ENCODE measurements at places on chromosomes 7 and 10.

- DNase-seq = no peak
These were observed 597.6 kb downstream of the SORCS1 start for GRCh38 chr10:106566873-106567272.

- DNase-seq = no peak
These were observed 153.3 kb upstream of the INSYN2A start for GRCh38 chr10:127349737-127350136.

DNA sequence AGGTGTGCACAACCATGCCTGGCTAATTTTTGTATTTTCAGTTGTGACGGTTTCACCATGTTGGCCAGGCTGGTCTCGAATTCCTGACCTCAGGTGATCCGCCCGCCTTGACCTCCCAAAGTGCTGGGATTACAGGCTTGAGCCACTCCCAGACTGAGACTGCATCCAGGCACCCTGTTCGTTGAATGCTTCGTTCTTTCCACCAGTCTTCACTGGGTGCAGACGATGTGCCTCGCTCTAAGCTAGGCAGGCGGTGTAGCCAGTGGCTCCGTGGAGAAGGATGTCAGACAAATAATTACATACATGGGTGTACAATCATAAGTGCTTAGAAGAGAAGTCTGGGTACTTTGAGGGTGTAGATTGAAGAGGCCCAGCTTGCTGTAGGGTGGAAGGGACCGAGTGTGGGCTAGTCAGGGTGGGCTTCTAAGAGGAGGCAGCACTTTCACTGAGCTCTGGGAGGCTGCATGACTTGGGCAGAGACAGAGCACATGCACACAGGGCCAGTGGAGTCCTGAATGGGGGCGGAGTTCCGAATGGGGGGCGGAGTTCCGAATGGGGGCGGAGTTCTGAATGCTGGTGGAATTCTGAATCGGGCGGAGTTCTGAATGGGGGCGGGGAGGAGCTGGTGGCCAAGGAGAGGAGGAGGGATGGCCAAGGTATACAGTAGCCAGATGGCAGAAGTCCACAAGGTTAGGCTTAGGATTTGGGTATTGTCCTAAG is 74.3 kb downstream of the COL26A1 start:
- DNase-seq = no peak

GRCh38 chr7:34227525-34227924 is 322.2 kb downstream of the BMPER start:
- DNase-seq = no peak

GRCh38 chr7:77524731-77525130 is 12.4 kb upstream of the PTPN12 start:
- DNase-seq = no peak

GRCh38 chr7:142939226-142939910 is at the start of gene LLCFC1:
TSS of gene LLCFC1 (plus strand) at chr7:142939484. CDS start at chr7:142939622, 138 bp downstream.
- DNase-seq = no peak

GRCh38 chr7:97027427-97028234 is 3.0 kb upstream of the DLX5 start:
- DNase-seq = peak; percentile 66

DNA sequence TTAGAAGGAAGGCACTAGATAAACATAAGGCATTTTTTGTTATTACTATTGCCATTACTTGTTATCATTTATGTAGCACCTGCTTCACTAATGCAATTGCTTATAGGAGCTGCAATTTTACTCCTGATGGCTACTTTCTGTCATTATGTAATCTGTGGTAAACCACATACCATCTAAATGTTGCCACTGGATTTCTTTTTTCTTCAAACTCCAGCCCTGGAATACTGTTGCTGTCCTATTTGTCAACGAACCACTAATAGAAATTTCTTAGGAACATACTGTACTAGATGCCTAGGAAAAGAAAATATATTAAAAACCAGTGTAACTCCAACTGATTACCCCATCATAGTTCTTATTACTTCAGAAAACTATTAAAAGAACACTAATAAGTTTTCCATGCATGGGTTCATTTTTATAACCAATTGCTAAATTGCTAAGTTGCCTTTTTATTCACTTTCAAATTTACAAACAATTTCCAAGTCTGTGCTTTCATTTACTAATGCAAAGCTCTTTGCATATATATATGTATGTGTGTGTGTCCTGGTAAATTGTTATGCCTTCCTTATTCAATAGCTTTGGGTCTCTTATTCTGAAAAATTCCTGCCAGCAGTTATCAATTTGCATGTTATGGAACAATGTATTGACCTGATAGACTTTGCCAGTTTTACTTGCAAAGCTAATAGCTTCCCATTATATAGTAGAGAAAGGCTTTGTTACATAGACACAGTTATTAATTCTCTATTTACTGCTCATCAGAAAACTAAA is 287.4 kb downstream of the EXOC4 start:
- DNase-seq = no peak

DNA sequence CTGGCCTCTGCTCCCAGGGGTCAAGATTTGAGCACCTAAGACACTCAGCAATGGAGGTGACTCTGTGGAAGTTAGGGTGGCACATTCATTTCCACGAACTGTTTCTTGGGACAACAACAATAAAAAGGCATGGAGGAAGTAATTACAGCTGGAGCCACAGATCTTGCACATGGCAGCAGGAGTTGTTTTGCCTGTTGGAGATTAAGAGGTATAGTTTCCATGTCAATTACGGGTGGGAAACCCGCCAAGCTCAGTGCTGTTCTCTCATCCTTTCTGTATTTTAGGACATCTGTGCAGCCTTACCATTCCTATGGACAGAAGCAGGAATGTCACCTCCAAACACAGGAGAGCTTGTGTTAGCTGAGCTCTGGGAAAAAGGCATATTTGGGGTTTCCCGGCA is 201.2 kb downstream of the SNX10 start:
- DNase-seq = no peak

DNA sequence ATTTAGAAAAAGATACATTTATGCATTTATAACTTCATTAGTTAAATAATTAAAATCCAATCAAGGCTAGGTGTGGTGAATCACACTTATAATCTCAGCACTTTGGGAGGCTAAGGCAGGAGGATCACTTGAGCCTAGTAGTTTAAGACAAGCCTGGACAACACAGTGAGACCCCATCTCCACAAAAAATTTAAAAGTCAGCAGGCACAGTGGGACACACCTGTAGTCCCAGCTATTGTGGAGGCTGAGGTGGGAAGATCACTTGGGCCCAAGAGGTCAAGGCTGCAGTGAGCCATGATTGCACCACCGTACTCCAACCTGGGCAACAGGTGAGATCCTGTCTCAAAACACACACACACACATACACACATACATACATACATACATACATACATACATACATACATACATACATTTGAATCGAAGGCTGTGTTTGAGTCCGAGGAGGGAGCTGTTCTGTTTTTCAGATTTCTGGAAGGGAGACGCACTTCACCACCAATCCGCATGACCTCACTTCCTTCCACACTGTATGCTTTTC is 30.1 kb downstream of the SFMBT2 start:
- DNase-seq = no peak

DNA sequence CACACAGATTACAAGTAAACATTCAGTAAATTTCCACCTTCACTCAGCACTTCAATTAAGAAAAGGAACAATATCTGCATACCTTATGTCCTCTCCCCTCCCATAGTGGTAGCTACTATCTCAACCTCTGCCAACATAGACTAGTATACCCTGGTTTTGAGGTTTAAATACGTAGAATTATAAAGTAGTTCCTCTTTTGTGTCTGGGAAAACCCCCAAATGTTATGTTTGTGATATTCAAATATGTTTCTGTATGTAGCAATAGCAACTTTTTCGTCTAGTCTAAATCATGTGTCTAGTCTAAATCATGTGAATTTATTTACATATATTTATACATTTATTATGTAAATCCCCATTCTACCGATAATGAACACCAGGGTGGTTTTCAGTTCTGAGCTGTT is 13.2 kb upstream of the CAMK2B start:
- DNase-seq = no peak

GRCh38 chr10:104350127-104350635 is 3.5 kb upstream of the CFAP58 start:
- no peak for DNase-seq

DNA sequence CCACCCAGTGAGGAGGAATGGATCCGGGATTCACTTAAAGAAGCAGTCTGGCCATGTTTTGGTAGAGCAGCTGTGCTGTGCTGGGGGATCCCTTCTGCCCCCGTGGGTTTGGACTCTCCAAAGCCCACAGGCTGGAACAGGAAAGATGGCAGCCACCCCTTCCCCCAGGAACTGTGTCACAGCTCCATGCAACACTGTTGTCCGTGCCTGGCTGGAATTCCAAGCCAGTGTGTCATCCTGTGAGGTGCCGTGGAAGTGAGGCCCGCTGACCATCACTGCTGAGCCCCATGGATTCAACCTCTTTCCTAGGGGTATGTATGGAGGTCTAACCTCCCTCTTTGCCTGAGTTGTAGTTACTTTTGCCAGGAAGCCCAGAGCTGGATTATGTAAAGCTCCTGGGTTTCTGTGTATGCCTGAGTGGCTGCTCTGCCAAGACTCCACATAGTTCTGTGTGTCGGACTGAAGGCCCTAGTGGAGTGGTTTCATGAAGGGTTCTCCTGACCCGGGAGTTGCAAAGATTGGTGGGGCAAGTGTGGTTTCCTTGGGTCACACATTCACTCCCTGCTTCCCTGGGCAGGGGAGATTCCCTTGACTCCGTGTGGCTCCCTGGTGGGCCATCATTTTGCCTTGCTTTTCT is 35.1 kb upstream of the PCGF5 start:
- no peak for DNase-seq

DNA sequence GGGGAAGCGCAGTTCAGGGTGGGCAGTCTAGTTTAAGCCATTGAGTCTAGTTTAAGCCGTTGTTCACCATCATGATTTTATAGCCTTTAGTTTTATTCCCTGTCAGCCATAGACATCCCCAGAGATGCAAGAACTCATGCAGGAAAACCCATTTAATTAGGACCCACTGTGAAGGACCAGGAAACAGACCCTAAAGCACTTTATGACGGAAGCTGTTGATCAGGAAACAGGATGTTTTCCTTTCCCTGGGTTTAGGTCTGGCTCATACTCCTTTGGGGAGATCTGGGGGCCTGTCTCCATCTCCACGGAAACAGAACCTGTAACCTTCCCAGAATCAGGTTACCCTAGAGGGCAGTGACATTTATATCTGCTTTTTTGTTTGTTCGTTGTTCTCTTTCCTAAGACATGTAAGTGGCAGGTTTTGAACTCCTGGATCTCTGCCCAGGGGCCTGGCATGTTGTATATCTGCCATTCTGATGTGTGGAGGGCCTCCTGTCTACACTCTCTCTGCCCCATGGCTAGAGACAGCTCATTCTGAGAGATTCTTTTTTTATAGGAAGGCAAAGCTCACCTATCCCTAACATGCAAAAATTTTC is 657.2 kb upstream of the GALNT17 start:
- DNase-seq = no peak

DNA sequence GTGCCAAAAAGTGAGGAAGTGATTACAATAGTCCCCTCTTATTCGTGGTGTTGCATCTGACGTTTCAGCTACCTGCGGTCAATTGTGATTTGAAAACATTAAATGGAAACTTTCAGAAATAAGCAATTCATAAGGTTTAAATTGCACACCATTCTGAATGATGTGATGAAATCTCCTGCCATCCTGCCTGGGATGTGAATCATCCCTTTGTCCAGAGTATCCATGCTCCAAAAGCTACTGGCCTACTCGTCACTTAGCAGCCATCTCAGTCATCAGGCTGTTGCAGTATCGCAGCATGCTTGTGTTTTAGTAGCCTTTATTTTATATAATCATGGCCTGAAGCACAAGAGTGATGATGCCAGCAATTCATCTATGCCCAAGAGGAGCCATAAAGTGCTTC is 97.7 kb upstream of the CDCA7L start:
- DNase-seq = no peak

GRCh38 chr10:45241865-45242520 is 73.4 kb downstream of the OR13A1 start:
- DNase-seq = no peak

GRCh38 chr7:77894574-77895091 is 96.1 kb downstream of the PHTF2 start:
- no peak for DNase-seq

- DNase-seq = no peak
These were observed 18.4 kb downstream of the STEAP1 start for GRCh38 chr7:90172624-90173023.

DNA sequence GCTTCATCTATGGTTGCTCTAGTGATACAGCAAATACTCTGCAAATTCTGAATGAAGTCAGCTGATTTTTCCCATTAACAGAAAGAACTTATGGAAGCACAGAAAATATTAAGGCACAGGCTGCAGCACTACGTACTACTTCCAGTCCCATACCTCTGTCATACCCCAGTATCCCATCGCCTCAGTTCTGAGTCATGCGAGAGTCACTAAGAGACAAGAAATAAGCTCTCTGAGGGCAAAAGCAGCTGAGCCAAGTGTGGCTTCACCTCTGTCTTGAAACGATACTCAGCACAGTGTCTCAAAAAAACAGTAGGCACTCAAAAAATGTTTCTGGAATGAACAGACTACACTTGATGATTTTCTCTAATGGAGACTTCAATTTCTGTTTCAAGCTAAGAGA is 48.2 kb downstream of the EZH2 start:
- no peak for DNase-seq

DNA sequence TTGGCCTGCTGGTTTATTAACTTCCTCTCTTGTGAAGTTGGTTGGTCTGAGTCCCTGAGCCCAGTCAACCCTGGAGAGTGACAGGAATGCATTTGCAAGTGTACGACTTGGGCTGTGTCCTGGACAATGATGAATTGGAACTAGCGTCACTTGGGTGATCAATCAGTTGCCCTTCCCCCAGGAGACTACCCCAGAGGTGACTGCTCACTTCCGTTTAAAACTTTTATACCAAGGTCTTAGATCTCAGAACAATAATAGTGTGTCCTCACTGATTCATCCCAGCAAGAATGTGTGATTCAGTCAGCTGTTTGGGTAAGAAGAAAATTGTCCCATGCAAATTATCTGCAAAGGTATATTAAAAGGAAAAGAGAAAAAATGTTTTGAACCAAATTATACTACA is 102.9 kb upstream of the ARMC3 start:
- DNase-seq = no peak

- DNase-seq = no peak
These were observed 362.6 kb upstream of the MGMT start for GRCh38 chr10:129104266-129105045.

DNA sequence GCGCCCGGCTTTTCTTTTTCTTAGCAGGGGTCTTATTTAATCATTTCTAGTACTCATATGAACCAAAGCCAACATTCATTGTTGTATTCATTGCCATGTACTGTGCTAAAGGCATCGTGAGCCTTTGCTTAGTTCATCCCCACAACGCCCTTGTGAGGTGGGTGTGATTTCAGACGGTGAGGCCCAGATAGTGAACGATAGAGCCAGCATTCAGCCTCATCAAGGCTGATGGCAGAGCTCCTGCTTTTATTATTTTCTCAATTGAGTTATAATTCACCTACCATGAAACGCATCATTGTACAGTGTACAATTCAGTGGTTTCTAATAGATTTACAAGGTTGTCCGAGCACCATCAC is 50.1 kb downstream of the HK1 start:
- DNase-seq = no peak

DNA sequence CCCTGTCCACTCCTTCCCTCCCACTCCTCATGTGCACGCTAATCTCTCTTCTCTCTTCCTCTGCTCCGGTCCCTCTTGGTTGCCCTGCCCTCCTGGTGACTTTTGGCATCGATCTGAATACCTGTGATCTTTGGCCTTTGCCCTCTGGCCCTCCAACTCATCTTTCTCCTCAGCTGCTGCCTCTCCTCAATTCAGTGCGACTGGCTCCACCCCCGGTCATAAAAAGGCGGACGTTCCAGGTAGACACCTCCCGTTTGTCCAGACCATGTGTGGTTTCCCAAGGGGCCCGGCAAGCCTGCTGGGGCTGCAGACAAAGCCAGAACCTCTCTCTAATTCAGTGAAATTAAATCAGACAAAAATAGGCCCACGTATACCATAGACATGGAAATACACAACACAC is 96.8 kb downstream of the COL13A1 start:
- DNase-seq = no peak

- no peak for DNase-seq
These were observed 302.4 kb upstream of the NFE2L3 start for GRCh38 chr7:25849500-25850184.
